ENCODE measurements at places on chromosomes 5 and 9.

- DNase-seq, result no peak
These were observed 19.8 kb upstream of the TXNDC8 start for GRCh38 chr9:110357505-110357904.

GRCh38 chr9:78786794-78787193 lies 489.9 kb downstream of the PSAT1 start:
- no peak for DNase-seq

GRCh38 chr5:139872052-139872766 lies 76.6 kb downstream of the PSD2 start:
- DNase-seq, result no peak

- DNase-seq, result no peak
These were observed 33.5 kb downstream of the TMEM245 start for GRCh38 chr9:109086221-109086620.

DNA sequence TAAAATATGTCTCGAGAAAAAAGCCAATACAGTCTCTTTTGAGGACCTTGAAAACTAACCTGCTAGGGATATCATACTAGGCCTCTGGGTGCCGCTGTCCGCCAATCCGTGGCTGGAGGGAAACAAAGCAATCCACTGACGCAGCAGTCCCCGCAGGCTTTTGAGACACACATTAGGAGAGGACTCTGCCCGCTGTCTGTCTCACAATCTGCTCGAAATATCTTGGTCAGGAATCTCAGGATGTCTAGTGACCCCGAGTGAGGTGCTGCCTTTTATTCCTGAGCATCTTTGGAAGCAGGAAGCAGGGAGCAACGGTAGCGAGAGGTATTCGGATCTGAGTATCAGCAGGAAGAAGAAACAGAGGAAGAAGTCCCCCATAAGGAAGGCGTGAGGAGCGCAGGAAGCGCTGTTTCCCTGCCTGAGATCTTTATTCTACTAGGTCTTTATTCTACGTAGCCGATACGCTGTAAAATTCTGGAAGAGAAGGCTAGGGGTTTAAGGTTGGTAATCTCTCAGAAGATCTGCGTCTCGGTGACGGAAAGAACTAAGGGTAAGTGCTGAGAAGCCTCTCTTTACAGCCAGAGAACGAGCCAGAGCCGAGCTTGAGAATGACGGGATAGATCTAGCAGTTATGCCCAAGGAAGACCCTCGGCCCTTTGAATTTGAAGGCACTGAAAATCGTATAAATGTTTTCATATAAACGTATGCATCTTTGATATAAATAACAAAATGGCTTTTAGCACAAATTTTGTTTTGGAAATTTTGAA lies 4.0 kb upstream of the PCDHGA1 start:
- DNase-seq, result peak; percentile 19

- no peak for DNase-seq
These were observed 107.3 kb downstream of the OR2K2 start for GRCh38 chr9:111222757-111223156.

- no peak for DNase-seq
These were observed 51.6 kb downstream of the SLC1A1 start for GRCh38 chr9:4541856-4542255.

DNA sequence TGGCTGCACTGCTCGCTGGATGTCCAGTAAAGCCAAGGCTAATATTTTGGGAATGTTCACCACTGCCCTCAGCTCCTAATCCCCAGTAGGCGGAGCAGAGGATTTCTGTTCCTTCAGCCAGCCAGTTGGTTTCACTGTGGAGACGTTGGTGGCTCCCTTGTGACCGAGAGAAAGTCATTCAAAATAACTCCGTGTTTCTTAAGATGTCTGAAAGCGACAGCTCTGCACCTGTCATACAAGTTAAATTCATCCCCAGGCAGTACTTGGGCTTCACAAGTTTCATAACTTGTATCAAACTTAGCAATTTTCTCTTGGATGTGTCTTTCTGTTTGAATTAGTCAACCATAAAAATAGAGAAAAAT lies 382 bp upstream of the CDKN2B start:
- DNase-seq, result no peak

GRCh38 chr9:37156781-37157356 lies 36.5 kb downstream of the ZCCHC7 start:
- DNase-seq, result no peak

- no peak for DNase-seq
These were observed 124.3 kb downstream of the UGCG start for GRCh38 chr9:112020680-112021596.

GRCh38 chr9:96720435-96720834 lies 57.5 kb downstream of the ZNF510 start:
- DNase-seq, result no peak

DNA sequence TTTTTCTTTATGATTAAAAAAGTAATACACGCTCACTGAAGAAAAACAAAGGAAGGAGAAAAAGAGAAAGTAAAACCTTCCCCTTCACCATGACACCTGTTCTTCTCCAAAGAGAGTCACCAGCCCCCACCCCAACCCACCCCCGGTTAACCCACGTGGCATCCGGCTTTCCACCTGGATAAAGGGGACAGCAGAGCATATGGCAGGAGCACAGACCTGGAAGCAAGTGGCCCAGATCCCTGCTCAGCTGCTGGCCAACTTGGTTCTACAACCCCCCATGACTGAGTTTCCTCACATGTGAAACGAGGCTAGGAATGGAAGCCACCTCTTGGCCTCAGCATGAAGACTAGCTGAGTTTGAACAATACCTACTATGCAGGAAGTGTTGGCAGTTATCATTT lies 5.1 kb downstream of the CCDC180 start:
- DNase-seq, result no peak

GRCh38 chr9:93071464-93071863 lies 13.0 kb downstream of the SUSD3 start:
- DNase-seq, result no peak

- no peak for DNase-seq
These were observed 56.8 kb upstream of the SMIM32 start for GRCh38 chr5:136249678-136250266.

DNA sequence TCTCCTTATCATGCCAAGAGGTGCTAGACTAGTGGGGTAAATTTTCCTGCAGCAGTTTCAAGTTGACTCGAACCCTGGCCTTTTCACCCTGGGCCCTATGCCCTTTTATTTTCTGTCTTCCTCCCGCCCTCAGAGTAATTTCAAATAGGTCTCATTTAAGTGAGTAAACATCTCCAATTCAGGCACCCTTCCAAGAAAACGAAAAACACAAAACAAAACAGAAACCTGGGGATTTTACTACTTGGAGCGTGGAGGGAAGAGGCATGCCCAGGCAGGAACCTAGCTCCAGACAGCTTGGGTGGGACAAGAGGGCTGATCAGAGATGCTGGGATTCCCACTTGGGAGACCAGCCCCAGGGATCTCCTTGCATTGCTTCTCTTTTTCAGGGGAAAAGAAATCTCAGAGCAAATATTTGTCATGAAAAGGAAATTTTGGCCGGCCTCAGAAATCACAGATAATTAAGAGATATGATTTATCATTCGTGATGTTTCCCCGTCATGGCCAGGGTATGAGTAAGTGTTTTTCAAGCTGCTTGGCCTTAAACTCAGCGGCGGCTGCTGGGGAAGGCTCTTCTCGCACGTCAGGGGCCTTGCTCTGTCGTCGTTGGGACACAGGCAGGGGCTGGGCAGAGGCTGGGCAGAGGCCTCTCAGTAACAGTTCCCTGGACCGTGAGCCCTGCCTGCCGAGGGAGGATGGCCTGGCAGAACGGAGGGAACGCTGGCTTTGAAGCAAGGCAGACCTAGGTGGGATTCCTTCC lies 248.6 kb upstream of the KLF4 start:
- DNase-seq, result no peak

DNA sequence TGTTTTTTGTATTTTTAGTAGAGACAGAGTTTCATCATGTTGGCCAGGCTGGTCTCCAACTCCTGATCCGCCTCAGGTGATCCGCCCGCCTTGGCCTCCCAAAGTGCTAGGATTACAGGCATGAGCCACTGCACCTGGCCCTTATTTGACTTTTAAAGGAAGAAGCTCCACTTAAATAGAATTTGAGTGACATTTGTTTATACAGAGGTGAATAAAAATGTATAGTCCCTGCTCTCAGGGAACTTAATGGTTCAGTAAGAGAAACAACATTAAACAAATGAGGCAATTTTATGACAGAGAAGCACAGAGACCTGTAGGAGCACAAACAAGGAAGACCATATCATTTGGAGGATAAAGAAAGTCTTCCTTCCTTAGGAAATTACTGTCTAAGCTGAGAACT lies 65.7 kb downstream of the C9orf152 start:
- DNase-seq, result no peak

DNA sequence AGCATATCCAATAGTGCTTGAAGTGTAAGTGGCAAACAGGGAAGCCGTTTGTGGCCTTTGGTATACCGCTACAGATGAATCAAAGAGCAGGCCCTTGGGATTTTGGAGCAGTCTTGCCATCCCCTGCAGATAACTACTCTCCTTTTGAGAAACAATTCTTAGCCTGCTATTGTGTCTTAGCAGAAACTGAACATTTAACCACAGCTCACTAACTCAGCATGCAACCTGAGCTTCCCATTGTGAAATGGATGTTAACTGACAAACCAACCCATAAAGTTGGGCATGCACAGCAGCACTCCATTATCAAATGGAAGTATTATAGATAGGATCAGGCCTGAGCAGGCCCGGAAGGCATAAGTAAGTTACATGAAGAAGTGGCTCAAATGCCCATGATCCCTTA lies 315.3 kb upstream of the PTGER4 start:
- DNase-seq, result no peak

GRCh38 chr5:115766608-115767007 lies 49.9 kb downstream of the CDO1 start:
- DNase-seq, result no peak

DNA sequence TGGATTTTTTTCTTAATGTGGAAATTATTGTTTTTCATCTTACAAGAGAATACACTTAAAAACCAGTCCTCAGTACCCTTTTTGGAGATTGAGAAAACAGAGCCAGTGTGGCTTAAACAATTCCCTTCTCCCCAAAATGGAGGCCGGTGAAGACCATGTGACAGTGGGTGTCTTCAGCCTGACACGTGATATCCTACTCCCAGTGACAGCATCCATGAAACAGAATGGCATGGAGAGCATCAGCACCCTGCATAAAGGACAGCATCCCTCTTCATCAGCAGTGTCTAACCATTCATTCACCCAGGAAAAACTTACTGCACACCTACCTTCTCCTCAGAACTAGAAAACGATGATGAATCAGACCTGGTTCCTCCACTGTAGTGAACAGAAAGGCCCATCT lies 103.4 kb upstream of the RAI14 start:
- DNase-seq, result no peak

GRCh38 chr5:95718203-95718602 lies 12.9 kb upstream of the RHOBTB3 start:
- no peak for DNase-seq

- DNase-seq, result no peak
These were observed 10.8 kb upstream of the ZFR start for GRCh38 chr5:32455311-32455710.

DNA sequence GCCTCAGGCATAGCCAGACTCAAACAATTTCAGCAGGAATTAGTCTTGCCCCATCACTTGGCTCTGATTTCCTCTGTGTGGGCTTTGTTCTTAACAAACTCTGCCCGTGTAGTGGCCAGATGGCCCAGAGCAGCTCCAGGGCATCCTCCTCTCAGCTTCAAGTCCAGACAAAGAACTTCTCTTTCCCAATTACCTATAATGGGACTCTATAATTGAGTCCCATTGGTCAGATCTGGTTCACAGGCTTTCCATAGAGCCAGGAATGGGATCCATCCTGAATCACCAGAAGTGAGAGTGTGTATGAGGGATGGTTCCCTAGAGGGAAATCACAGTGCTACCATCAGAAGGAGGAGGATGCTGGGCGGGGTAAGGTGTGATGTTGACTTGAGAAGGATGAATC lies 515.8 kb downstream of the KIF4B start:
- DNase-seq, result no peak

- no peak for DNase-seq
These were observed 28.0 kb upstream of the PLIN2 start for GRCh38 chr9:19155106-19155935.

GRCh38 chr5:82295144-82295543 lies 17.0 kb upstream of the RPS23 start:
- DNase-seq, result no peak

GRCh38 chr5:145062280-145063062 lies 772.7 kb downstream of the PRELID2 start:
- no peak for DNase-seq

GRCh38 chr9:120741191-120741590 lies 26.9 kb upstream of the MEGF9 start:
- no peak for DNase-seq

DNA sequence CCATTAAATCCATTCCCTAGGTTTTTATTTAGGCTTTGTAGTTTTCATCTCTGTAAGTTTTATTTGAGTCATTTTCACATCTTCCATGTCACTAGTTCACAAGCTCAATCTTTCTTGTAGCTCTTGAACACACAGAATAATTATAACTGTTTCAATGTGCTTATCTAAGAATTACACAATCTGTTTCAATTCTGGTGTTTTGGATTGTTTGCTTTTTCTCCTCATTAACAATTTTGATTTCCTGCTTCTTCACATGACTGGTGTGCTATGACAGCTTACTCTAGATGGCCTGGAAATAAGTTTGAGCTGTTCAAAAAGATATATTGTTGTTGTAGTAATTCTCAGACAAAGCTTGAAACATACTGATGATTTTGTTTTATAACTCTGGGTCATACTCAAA lies 1974.1 kb upstream of the NUDT12 start:
- no peak for DNase-seq

GRCh38 chr5:142736247-142736632 lies 33.9 kb upstream of the ARHGAP26 start:
- DNase-seq, result no peak

DNA sequence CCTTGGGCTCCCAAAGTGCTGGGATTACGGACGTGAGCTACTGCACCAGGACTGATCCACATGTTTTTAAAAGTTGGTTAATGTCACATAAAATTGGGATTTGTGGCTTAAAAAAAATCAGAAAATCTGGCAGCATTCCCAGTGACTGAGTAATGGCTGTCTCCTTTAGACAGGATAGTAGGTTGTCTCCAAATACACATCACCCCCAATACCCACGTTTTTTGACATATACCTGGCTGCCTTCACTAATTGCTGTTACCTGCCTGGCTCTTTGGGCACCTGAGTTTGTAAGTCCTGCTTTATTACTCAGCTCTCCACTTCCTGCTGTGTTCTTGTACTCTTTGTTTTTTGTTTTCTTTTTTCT lies 84.8 kb downstream of the KDM4C start:
- no peak for DNase-seq

GRCh38 chr5:29367176-29367833 lies 1826.2 kb upstream of the CDH6 start:
- DNase-seq, result no peak

- no peak for DNase-seq
These were observed 33.4 kb downstream of the GDNF start for GRCh38 chr5:37806476-37806875.

- no peak for DNase-seq
These were observed 35.4 kb upstream of the MSH3 start for GRCh38 chr5:80619086-80619485.

DNA sequence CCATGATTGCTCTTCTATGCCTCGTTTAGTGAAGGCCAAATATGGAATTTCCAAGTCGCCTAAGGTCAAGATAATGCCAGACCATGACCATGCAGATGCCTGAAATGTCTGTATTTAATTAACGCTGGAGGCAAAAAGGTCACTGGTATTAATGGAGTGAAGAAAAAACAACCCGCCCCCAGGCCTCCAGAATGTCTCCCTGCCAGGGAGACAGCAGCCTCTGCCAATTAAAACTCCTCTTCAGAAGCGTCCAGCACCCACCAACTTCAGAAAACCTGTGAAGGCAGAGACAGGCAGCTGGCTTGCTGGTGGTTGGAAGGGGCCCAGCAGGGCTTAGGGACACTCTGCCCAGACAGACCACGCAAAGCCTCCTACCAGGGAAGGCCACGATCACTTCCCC lies 94.4 kb downstream of the VAV2 start:
- DNase-seq, result no peak
